Stimulated activated CD4-positive, alpha-beta T cell treated with anti-CD3 and anti-CD28 coated beads, Interleukin-15, amount 100 ng/mL, for 1 hour (primary cell): ENCODE measurements at places on chromosomes 2 and 18.
A peak's percentile ranks its signal among the peaks of the same experiment; 100 is the strongest.

DNA sequence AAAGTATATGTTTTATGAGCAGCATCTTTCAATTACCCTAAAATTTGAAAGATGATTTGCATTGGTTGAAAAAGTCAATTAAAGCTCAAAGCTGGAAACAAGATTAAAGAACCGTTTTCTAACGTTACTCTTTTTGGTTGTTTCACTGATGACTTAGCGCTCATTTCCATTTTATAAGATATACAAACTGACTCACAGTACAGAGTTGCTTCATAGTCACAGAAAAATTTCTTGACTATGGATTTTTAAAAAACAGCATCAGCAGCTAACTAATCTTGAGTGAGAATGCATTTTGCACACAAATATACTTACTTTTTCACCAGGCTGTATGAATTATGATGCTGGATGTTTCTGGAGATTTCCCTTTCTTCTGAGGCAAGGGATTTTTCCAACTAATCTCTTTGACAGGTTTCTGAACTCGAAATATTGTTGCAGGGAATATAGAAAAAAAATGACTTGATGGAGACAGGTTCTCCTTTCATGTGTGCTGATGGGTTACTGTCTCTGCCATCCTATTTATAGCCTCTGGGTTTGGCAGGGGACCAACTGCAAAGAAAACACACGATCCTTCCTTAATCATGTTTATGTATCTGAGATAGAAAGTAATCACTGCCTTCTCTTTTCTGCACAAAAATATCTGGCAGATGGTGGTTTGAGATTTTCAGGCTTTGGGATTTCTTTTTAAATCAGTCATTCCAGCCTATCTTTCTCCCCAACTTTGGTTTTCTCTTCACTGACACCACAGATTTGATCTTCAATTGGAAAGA, 129.4 kb upstream of the DAPL1 start:
- DNase-seq = no peak

GRCh38 chr2:3529316-3530025, 10.1 kb upstream of the ADI1 start:
- DNase-seq = no peak

- DNase-seq = no peak
Observed at GRCh38 chr18:67219821-67220220, 296.7 kb downstream of the DSEL start.

DNA sequence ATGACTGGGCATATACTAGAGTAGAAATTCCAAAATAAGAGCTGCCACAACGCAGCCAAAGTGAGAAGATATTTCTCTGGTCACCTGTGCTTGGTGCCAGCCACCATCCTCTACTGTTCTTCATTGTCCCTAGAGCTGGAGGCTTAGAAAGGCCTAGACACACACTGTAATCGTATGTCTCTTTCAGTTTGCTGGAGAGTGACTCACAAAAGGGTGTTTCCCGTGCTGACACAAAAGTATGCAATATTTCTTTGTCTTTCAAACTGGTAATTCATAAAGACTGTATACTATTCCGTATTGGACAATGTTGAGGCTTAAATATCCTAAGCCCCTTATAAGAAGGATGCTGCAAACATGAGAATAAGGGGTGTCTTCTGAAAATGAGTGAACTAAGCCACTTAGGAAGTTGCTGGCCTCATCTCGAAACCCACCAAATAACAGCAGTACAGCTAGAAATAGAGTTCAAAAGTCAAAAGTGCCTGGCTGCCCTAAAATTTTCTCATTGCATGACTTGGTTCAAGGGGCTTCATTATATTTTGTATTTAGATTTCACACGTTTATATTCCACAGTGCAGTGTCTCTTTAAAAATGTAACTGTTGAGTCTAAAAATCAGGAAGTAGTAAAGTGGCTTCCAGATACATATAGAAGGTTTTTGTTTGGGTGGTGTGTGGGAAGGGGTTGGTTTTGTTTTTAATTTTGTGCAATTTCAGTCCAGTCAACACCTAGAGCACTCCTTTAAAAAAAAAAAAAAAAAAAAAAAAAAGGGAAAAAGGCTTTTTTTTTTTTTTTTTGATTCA, 601.1 kb downstream of the ARHGAP15 start:
- no peak for DNase-seq

DNA sequence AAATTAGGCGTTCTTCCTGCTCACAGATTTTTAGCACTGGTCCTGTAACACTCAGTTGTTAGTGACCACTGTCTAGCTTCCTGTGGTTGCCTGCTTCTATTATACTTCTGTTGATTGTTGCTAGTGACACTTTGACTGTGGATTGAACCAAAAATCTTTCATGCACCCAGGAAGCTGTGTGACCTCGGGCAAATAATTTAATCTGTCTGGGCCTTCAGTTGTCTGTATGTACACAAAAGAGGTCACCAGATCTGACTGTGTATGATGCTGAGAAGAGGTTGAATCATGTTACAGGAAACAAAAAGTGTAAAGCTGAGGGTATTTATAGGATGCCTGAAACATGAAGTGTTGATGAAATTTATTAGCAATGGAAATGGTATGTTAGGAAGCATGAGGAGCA, 12.7 kb downstream of the ICOS start:
- DNase-seq = no peak

DNA sequence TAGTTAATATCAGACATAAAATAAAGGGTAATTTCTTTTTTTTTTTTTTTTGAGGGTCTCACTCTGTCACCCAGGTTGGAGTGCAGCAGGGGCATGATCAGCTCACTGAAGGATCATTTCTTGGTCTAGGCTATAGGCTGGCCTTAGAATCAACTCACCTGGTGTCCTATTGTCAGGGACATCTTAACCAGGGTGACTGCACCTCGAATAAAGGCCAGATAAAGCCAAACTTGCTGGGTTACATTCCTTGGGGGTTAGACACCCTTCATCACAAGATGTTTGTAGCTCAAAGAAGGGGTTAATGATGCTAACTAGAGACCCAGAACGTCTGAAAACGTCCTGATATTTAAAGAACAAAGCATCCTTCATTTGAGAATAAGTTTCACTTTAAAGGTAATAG, 17.9 kb downstream of the SPATA3 start:
- DNase-seq = no peak

DNA sequence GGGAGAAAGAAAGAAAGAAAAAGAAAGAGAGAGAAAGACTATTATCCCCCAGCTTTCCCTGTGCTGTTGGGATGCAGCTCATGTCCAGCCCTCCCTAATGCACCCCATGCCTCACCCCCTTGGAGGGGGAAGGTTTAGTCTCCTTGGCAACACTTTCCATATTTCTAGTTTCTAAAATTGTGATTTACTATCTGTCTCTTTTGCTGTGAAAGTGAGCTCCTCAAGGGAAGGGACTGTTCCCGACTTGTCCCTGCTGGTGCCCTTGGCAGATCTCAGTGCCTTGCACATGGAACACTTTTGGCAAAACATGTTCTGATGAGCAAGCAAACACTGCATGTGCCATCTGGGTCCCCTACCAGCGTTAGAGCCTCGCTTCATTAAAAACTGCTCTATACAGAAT, 11.7 kb upstream of the NAPG start:
- no peak for DNase-seq

GRCh38 chr2:26847307-26847654, 651 bp upstream of the DPYSL5 start:
- DNase-seq = no peak

GRCh38 chr18:374721-375168, 106.9 kb upstream of the THOC1 start:
- DNase-seq = no peak

- DNase-seq = no peak
Observed at GRCh38 chr2:120956486-120957156, 221.0 kb downstream of the GLI2 start.

GRCh38 chr2:188176620-188177019, 115.1 kb upstream of the GULP1 start:
- DNase-seq = no peak

DNA sequence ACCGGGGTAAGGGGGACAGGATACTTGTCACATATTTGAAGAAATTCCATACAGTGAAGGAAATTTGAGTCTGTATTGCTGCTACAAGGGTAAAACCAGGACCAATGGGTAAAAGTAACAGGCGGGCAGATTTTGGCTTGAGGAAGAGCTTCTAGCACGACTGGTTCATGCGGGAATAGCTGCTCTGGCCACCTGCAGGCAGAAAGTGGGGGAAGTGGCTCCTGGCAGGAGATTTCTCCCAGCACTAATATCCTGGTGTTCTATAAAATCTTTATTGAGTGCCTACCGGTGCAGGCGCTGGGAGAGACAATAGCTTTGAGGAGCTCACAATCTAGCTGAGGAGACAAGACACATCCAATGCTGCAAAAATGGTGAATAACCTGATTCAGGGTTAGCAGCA, 198.5 kb downstream of the LOXHD1 start:
- DNase-seq = no peak

GRCh38 chr2:195500879-195501278, 156.1 kb upstream of the SLC39A10 start:
- DNase-seq = no peak

DNA sequence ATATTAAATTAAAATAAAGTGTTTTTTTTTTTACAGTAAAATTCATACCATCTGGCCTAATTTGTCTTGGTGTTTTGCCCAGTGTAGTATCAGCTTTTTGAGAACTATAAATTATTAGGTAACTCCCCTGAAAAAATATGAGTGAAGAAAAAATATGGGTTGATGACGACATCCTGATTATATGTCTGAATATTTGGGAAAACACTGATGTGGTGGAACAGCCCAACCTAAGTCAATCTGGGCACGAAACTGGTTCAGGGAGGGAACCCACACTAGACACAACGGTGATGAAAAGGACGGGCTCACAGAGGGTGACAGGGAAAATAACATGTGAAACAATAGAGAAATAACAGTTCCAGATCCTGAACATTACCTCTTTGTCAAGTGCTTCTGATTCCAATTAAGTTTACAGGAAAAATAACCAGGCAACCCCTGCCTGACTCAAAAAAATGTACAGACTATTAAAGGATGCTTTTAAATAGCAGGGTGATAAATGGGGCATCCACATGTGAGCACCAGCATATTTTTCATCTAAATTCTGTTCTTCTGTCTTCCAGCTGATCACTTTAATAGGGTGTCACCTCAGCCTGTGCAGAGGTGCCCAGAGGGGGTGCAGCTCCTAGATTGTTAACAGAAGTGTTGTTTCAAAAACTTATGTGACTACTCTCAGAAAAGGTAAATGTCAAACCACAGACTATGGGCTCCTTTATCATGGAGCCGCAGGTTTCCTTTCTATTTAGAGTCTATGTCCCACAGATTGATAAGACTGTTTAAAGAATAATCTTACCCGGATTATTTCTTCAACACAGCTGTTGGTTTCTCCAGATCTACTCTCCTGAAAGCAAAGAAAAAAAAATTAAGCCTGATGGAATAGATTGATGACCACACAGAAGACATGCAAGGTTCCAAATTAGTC, 305.4 kb downstream of the AFF3 start:
- no peak for DNase-seq

GRCh38 chr2:96264656-96265348, 995 bp downstream of the TMEM127 start:
- peak; percentile 4 for DNase-seq

DNA sequence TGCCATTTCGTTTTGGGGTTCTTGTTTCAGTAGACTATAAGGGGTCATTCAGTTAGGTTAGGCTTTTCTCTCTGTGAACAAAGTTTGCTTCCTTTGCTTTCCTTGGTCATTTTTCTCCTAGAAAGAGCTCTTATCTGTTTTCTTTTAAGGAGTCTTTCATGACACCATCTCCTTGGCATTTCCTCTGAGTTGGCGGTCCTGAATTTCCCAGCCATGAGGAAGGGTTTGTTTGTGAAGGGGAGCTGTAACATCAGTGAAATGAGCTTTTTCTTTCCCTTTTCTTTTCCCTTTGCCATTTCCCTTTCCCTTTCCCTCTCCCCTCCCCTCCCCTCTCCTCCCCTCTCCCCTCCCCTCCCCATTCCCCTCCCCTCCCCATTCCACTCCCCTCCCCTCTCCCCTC, 61.7 kb downstream of the MAP4K4 start:
- DNase-seq = no peak

- DNase-seq = no peak
Observed at GRCh38 chr2:31031132-31031706, 107.0 kb downstream of the GALNT14 start.

- DNase-seq = no peak
Observed at GRCh38 chr2:19674051-19675002, 227.5 kb downstream of the TTC32 start.

DNA sequence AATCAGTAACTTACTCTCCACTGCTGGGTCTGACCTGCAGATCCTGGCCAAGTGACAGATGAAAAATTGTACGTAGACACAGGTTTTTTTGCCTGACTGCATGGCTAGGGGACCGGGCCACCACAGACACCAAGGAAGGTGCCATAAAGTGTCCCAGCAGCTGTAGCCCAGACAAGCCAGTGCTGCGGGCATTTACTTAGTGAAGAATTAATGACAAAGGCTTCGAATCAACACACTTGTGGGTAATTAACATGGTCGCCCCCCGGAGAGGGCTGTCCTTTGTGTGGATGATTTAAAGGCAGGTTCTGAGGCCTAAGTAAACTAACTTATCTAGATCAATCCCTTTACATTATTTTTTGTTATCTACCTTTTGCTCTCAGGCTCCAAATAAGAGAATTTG, 1709.1 kb upstream of the LRRTM1 start:
- DNase-seq = no peak

- DNase-seq = peak; percentile 49
Observed at GRCh38 chr18:76822506-76823160, at the start of gene ZNF236. TSS of gene ZNF236 (plus strand) at chr18:76822557. CDS start at chr18:76822608, 51 bp downstream.

DNA sequence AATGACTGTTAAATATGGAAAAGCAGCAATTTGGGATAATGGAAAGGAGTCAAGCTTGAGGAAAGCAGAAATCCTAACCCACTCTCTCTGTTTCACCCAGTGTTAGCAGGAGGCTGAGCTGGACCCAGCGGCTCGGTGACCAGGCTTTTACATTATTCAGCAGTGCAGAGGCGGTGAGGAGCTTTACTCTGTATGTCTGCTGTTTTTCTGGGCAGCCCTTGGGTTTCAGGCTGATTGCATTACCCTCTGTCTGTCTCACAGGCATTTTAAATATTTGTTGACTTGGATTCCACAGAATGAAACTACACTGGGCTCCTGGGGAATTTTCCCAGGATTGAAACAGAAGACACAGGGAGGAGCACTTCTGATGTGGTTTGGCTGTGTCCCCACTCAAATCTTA, 368.0 kb downstream of the GALR1 start:
- no peak for DNase-seq

- no peak for DNase-seq
Observed at GRCh38 chr2:50962731-50963130, 69.2 kb downstream of the NRXN1 start.
